ENCODE measurements at places on chromosomes 16 and 17. TPM values are rescaled to one million over a fixed set of nuclear protein-coding genes. Genes with fewer than 3 reads are reported as not detected.

DNA sequence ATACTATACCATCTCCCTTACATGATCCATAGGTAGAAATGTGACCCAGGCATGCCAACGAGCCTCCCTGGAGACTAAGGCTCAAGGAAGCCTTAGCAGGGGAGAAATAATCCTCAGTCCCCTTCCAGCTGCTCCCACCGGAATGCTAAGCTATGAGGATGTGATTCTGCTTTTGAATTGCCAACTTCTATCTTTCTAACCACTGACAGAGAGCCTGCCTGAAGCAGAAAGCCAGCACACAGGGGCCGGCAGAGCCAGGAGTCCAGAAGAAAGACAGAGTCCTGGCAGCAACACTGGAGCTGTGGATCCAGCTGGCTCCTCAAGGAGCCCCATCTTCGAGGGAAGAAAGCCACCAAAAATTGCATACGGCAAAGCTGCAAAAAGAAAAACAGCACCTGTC, 579.6 kb upstream of the CDH5 start:
- DNase-seq: no peak

GRCh38 chr17:73058022-73058421, 34.5 kb downstream of the SLC39A11 start:
- DNase-seq: no peak

GRCh38 chr17:31295489-31295871, 1.6 kb downstream of the OMG start:
- DNase-seq: no peak

GRCh38 chr17:43010667-43011308, 4.2 kb downstream of the IFI35 start:
- no peak for DNase-seq

DNA sequence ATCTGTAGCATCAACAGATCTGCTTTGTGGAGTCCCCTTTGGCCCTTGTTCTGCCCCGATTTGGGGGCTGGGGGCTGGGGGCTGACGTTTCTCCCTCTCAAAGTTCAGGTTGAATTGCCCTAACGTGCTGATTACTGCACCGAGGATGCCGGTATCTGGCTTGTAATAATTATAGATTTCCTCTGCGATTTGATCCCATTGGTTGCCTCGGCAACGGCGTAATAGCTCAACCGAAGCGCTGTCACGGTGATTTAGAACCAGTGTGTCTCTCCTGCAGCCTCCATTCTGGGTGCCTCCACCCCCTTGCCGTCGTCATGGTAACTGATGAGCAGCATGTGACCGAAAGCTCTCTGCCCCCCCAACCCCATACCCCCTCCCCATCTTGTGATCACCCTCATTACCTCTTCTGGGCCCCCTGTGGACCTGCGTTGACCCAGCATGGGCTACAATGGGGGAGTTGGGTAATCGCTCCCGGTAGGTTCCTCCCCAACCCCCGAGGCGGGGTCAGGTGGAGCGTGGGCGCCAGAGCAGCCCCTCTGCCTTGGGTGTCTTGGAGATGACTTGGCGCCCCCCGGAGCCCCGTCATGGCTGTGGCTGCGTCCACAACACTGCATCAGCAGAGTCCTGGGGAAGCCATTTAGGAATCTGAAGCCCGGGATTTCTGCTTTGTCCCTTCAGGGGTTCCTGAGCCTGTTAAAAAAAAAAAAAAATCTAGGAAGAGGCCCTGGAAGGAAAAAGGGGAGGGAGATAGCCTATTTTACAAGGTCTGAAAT, 38.4 kb downstream of the ABAT start:
- DNase-seq: peak; percentile 79

The P2RX5 gene
- polyA plus RNA-seq: 16.8 TPM

The DRC3 gene
- polyA plus RNA-seq: 24.6 TPM
